HS-27A (cell line): ENCODE measurements at places on chromosomes 5 and 9.

GRCh38 chr9:126270556-126270955 is 56.1 kb upstream of the MVB12B start:
- DNase-seq = no peak

DNA sequence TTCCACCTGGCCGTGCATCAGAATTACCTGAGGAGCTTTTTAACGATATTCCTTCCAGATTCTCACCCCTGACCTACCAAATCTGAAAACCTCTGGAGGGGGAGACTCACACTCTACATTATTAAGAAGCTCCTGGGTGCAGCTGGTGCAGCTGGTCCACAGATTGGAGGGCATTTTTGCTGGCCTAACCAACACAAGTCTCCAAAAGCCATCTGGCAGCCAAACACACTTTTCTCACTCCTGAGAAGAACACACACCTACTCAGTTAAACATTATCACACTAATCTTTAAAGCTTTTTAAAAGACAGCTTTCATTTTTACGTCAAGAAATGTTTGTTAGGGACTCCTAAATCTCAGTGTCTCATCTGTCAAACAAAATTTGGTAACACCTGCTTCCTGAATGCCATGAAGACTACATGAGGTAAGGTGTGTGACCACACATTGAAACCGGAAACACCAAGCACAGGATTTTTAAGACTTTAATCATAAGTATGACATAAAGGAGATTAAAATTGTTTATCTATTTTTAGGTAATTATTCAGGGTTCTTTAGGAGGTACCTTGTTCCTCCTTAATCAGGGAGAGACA is 14.2 kb upstream of the PTPN3 start:
- no peak for DNase-seq

DNA sequence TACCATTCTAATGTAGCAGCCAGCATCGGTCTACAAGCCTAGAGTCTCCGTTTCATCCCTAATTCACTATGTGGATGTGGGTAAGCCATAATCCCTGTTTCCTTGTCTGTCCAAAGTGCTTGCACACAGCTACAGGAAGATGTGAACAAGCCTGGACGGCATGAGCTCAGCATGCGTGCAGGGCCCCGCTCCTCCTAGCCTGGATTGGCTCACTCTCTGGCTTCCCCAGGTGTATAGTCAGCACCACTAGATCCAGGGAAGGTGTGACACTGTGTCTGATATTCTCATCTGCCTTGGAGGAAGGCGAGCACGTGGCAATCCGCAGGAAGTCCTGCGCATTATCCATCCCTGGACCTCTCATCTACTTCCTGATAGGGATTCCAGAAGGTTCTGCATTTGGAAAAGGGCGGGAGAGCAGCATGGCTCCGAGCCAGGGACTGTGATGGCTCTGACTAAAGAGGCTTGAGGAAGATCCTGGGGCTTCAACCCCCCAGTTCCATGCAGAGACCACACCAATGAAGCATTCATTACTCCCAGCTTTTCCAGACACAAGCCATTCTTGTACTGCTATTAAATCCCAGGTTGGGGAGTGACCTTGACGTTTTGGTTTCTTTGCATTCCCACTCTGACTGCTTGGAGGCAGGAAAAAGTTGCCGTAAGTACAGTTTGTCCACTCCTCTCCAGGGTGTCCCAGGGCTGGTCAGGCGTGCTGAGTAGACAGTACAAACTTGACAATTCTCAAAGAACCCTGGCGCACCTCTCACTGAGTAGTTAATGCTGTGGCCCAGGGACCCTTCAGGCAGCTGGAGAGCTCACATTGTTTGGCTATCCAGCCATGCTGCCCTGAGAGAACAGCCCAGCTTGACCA is 65.6 kb downstream of the PSD2 start:
- no peak for DNase-seq

DNA sequence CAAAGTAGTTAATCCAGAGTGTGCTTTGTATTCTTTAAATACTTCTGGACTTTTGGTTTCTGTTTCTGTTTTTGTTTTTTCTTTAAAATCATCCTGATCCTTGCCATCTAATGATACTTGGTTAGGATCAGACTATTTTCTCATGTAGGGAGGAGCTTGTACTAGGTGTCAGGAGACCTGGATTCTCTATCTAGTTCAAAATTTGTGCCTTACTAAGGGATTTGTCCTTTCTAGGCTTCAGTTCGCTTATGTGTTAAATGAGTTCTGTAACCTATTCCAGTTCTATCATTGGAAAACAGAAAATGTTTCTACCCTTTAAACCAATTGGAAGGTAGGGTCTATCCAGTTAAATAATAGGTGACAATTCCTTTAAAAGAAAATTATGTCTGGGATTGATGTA is 3.3 kb upstream of the MEF2C start:
- DNase-seq = no peak

GRCh38 chr9:121221664-121222055 is 20.0 kb upstream of the RAB14 start:
- DNase-seq = no peak

- no peak for DNase-seq
Measured at GRCh38 chr9:122040561-122041242, 52.4 kb downstream of the TTLL11 start.

DNA sequence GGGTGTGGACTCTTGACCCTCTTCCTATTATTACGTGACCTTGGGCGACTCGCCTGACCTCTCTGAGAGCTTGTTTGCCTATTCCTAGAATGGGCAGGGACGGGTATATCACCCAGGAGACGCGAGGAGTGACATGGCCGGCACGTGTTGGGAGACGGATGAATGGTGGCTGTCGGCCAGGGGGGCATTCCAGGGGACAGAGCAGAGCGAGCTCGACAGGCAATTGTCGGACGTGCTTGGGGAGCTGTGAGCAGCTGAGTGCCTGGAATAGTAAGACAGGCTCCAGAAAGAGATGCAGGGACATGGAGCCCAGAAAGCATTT is 29.3 kb upstream of the UNC5A start:
- DNase-seq = no peak

- DNase-seq = no peak
Measured at GRCh38 chr5:128927644-128928043, 37.6 kb upstream of the SLC27A6 start.

- DNase-seq = no peak
Measured at GRCh38 chr9:71896761-71897160, 14.2 kb downstream of the ABHD17B start.

DNA sequence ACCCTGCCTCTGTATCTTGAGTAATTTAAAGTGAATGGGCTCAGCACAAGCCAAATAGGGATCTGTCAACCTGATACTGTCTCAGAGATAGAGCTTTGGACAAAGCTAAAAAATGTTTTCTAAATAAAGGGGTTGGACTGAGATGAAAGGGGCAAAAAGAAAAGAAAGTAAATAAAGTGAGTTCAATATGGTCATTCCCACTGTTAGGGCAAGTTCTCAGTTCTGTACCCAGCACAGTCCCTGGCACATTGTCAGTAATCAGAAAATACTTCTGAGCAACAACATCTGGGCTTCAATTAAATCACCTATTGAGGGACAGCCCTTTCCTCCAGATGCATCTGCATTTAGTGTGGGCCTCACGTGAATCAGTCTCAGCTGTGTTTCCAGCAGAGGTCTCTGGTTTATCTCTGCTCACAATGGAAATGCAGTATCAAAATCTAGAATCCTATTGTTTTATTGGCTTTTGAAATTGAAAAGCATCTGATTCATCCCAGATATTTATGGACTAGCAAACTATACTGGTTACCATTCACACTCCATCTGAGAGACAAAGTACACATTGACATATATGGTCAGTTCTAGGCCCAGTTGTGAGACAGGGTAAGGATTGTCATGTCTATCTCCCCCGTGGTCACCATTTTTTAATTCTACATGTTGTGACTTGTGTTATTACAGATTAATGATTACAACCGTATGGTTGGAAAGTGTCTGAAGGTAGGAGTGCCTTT is 35.6 kb downstream of the ZNF474 start:
- no peak for DNase-seq

GRCh38 chr5:109706095-109706494 is 16.4 kb downstream of the MAN2A1 start:
- DNase-seq = no peak

DNA sequence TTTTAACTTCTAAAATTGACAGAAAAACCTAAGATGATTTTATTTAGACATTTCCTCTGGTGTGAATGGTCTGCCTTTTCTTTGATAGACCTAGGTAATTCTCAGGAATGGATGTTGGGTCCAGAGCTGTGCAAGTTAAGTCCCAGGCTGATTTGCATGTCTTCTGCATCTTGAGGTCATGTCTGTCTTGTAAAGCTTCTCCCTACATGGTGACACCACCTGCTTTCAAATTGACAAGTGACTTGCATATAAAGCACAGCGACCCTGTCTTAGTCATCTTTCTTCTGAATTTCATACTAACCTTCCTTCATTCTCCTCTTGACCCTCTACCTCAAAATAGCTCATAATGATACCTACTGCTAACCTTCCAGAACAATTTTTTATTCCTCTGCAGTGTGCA is 29.2 kb downstream of the OSTF1 start:
- no peak for DNase-seq

GRCh38 chr5:170070556-170071412 is 34.9 kb upstream of the FOXI1 start:
- DNase-seq = no peak

DNA sequence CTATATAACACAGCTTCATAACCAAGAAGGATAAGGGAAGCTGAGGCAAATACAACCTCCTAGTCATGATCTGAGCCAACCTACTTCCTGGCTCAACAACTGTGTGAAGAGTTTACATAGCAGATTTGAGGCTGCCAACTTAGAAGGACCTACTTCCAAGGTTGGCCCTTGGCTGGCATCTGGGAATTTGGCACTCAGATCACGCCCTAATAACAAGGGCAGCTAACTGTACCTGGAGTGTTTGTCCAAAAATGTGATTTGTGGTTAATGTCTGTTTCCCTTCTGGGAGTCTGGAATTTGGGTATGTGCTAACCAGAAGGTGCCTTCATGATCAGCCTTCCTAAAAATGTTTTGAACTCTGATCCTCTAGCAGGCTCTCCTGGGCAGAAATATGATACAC is 287.2 kb downstream of the CAAP1 start:
- DNase-seq = no peak

DNA sequence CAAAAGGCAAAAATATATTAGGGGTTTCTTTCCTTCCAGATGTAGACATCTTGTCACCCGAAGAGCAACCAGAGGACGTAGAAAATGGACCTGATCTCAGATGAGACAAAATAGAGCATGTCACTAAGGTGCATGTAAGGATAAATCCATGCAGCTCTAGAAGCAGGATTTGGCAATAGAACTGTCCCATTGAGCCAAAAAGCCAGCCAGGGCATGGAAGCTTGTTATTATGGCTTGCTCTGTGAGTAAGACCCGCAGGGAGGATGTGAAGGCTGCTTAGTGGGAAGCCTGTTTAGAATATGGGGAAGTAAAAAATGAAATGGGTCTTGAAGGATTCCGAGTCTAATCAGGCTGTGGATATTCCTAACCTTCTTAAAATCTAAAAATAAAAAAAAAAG is 165.6 kb upstream of the MPDZ start:
- DNase-seq = no peak

- DNase-seq = no peak
Measured at GRCh38 chr5:67350185-67350584, 153.6 kb upstream of the CD180 start.

DNA sequence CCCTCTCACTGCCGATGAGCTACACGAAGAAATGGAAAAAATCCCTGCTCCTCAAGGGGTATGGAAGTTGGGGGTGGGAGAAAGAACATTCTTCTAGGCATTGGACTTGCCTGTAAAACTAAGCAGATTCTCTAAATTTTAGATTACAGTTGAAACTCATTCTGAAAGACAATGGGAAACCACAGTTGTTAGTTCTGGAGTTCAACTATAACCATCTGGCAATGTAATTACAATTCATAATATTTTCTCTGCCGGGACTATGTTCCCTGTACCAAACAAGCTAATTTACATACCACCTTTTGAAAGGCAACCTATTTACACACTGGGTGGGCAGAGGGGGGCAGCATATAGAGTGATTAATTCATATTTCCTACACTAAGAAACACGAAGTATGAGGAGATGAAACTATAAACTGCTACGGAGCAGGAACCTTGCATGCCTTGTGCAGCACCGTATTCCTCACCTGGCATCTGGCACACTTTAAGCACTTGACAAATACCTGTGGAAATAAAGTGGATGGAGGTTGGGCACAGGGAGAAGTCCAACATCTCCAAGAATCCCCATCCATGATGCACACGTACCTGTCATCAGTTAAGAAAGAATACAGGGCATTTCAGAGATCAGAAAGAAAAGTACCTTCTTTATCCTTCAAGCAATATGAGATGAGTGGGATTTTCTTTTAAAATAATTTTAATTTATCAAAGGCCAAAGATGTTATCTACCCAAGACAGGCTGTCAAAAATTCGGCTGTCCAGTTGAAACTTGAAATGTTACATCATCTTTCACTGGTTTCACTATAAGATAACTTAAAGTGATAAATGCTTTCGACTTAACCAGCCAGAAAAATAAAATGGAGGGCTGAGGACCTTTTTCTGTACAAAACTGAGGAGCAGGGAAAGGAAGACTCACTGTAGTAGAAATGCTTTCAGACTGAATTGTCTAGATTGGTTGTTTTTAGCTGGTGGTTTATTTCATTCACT is 54.2 kb downstream of the SSBP2 start:
- DNase-seq = no peak

GRCh38 chr9:4822057-4822456 is 29.3 kb downstream of the RCL1 start:
- no peak for DNase-seq

GRCh38 chr9:130927995-130928900 is 10.8 kb downstream of the FIBCD1 start:
- peak; percentile 82 for DNase-seq

GRCh38 chr5:173283318-173284288 is 44.6 kb downstream of the STC2 start:
- peak; percentile 47 for DNase-seq

DNA sequence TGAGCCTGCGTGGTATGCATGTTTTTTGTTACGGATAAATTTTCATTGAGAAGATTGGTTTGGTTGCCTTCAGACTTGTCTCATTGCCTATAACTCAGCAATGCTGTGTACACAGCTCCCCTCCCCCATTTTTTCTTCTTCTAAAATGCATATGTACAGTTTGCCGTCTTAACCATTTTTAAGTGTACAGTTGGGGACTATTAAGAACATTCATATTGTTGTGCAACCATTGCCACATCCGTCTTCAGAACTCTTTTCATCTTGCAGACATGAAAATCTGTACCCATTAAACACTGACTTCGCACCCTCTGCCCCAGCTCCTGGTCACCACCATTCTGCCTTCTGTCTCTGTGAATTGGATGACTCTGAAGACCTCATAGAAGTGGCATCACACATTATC is 6.2 kb downstream of the EXOC3 start:
- no peak for DNase-seq

- no peak for DNase-seq
Measured at GRCh38 chr9:102461156-102461819, 533.8 kb upstream of the CYLC2 start.
